Breast epithelium (tissue), 4 donors: ENCODE measurements at places on chromosomes 11 and 22.

- no peak for DNase-seq
Measured at GRCh38 chr11:105899772-105900171, 122.3 kb downstream of the MSANTD4 start.

DNA sequence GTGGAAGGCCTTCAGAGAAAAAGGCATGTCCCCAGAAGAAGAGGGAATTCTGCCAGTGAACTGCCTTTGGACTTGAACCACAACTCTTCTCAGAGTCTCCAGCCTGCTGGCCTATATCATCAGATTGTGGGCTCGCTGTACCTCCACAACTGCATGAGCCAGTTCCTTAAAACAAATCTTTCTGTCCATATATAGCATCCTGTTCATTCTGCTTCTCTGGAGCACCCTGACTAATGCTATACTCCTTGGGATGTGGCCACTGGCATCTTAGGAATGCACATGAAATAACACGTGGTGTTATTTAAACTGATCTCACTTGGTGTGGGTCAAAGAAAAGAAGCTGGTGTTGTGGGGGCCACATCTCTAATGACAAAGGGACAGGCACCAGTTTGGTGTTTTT, 58.3 kb upstream of the VSTM5 start:
- DNase-seq = no peak

DNA sequence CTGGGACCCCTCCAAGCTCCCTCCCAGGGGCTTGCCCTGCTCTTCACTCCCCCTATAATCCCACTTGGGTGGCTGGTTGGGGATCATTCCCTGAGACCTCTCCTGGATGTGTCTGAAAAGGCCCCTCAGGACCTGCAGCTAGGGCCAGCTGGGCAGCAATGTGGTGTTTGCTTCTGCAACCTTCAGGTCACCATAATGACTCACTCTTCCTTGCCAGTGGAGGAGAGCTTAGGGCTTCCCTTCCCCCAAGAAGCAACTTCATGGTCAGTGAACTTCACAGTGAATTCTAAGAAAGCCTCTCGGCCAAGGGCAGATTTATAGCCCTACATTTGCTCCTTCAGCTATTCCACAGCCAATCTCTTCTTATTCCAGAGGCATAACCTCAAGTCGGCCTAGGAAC, 45.1 kb upstream of the TSPAN18 start:
- no peak for DNase-seq

DNA sequence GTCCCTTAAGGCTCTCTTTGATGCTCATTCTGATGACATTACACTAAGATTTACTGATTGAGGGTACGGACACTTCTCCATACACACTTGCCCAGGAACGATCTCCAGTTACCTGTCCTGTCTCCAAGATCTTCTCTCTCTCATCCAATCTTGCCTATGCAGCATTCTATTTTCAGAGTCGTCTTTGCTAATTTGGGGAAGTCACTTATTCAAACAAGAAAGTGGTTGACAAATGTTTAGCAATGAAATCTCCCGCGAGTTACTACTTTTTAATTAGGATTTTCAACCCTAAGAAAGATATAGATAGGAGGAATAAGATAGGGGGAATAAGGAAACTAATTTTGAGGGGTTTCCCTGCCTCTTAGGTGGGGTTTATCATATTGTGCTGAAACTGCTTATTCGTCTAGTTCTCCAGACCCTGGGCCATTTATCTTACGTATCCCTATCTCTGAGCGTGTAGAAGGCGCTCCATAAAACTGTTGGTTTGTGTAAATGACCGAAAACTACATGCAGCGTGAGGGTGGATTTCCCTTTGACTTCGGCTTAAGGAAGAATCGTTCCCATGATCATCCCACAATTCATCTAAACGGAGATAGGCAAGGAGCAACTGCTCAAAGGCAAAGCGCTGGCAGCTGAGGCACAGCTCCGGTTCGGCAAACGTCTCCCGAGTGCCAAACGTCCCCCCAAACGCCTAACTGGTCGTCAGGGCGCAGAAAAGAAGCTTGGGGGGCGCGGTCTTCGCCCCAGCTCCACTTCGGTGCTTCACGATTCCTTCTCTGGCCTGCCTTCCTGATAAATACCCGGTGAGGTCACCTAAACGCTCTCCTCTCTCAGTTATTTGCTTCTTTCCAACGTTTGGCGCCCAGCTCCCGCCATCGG, 804 bp downstream of the APIP start:
- DNase-seq = no peak

GRCh38 chr22:39688186-39688785, 117.7 kb downstream of the CACNA1I start:
- DNase-seq = no peak

- DNase-seq = peak; percentile 9
Measured at GRCh38 chr11:119533462-119533861, 110.5 kb upstream of the THY1 start.

GRCh38 chr11:38356255-38356654, 1758.2 kb upstream of the RAG2 start:
- DNase-seq = no peak
